ENCODE measurements at places on chromosomes 1 and 21. TPM values are rescaled to one million over a fixed set of nuclear protein-coding genes. Genes with fewer than 3 reads are reported as not detected.

The TRPM2 gene
- total RNA-seq, result 0.31 TPM

The UBE4B gene
- 45.3 TPM for total RNA-seq

DNA sequence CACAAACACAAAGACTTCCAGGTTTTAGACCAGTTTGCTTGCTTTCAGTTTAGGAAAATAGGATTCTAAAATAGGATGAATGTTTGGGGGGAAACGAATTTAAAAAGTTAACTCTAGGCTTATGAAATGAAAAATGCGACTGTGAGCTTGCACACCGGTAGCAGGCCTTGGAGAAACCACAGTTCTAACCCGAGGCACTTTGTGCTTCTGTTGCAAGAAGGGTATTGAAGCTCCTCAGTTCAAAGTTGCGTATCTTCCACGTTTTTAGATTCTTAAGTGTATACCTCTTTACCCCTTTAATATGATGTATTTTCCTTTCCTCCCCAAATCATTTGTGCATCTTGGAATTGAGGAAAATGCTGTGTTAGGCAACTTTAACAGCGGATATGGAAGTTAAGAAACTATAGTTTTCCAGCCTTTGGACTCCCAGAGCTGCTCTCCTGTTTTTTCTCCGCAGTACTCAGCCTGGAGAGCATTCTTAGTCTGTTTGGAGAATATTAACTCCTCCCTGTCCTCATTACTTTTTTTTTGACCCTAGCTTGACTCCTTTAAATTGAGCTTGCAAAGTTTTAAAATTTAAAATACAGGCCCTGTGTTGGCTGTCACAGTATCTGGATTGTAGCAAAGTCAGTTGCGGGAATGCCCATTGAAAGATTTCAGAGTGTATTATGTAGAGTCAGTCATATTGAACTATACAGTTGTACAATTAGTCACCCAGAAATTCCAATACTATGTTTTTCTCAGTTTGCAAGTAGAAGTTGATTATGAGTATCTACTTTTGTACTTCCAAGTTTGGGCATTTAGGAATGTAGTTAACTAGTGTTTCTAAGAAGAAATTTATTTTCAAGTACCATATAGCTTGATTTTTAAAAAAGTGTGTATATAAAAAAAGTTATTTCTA, 2.6 kb downstream of the MRPS6 start:
- DNase-seq, result no peak

DNA sequence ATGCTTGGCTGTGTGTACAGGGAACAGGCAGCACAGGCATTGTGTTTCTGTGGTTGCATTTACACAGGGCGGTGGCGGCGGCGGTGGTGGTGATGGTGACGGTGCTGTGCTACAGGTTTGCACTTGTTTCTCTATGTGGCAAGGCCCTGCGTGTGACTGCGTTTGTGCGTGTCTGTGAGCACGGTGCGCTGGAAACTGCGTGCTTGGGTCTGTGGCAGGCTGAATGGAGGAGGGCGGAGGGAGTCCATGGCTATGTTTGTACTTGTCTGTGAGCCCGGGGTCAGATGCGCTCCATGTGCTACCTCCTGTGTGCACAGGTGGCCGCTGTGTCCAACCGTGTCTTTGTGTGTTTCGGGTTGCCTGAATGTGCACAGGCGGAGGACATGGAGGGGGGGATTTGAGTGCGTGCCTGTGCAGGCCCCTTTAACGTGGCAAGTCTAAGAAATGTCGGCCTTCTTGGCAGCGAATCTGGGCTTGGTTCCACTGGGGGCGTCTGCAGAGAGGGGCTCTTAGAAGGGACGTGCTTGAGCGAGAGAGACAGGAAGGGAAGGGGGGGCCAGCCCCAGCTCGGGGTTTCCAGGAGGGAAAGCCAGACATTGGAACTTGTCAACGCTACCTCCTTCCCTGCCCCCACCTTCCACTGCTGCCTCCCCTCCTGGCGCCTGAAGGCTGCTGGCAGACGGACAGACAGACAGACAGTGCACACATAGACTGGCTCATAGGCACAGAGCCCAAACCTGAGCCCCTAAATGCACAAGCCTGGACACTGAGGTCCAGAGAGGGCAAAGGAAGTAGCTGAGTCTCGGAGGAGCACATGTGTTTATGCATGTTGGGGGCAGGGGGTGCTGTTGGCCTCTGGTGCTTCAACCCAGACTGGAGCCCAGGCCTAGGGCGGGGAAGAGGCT, 32.7 kb upstream of the WASF2 start:
- peak; percentile 87 for DNase-seq

- DNase-seq, result no peak
Measured at GRCh38 chr1:236520445-236521005, 3.3 kb upstream of the LGALS8 start.
